ENCODE measurements at places on chromosomes 11 and 22.

GRCh38 chr11:3021125-3021524, 29.0 kb upstream of the NAP1L4 start:
- no peak for DNase-seq

GRCh38 chr11:38839071-38839470, 2241.0 kb upstream of the RAG2 start:
- no peak for DNase-seq

GRCh38 chr11:10303558-10304363, 1.1 kb upstream of the ADM start:
- no peak for DNase-seq

GRCh38 chr11:35579557-35580396, 38.5 kb upstream of the FJX1 start:
- DNase-seq: no peak

DNA sequence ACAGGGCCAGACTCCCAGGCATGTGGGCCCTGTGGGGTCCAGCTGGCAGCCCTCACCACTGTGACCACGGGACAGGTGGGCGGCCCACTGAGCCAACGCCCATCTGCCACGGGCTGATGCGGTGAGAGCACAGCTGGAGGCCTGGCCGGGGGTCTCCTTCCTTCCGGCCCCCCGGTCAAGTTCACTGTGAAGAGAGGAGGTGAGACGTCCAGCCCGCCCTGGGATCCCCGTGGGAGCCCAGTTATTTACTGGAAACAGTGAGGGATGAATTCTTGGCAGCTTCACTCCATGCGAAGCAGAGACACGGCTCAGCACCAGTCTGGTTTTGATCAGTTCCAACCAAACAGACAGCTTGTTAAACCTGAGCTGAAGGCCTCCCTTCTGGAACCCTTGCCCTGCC, 38.7 kb downstream of the WNT11 start:
- DNase-seq: no peak

- DNase-seq: peak; percentile 78
Observed at GRCh38 chr22:21657360-21658032, 8.3 kb upstream of the PPIL2 start.

DNA sequence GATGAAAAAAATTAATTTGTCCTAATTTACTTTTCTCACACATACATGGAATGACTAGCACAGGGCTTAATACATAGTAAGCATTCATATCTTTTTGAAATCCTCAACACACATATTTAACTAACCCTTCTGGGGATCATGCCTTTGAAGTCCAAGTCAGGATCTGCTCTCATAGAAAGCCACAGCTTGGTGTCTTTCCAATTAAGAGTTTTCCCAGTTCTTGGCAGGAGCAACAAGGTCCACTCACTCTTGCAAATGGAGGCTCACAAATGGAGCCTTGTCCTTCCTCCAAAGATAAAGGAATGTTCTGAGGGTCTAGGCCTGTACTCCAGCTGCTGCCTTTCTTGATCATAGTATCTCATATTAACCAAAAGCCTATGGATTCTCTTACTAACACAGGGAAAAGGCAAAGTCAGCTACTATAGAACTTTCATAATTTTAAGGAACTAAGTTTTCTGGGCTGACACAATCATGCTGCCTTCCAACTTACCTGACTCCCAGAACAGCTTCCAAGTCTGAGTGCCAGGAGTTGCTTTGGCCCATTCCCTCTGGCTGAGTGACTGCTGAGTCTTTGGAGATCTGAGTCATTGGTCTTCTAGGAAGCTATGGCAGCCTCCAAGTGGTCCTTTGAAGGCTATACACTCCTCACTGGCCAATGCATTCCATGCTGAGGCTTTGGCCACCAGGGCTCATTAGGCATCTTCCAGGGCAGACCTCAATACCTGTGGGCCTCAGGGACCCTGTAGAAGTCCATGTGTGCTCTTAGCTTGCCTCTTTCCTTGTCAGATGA, 25.8 kb upstream of the NUCB2 start:
- DNase-seq: no peak

DNA sequence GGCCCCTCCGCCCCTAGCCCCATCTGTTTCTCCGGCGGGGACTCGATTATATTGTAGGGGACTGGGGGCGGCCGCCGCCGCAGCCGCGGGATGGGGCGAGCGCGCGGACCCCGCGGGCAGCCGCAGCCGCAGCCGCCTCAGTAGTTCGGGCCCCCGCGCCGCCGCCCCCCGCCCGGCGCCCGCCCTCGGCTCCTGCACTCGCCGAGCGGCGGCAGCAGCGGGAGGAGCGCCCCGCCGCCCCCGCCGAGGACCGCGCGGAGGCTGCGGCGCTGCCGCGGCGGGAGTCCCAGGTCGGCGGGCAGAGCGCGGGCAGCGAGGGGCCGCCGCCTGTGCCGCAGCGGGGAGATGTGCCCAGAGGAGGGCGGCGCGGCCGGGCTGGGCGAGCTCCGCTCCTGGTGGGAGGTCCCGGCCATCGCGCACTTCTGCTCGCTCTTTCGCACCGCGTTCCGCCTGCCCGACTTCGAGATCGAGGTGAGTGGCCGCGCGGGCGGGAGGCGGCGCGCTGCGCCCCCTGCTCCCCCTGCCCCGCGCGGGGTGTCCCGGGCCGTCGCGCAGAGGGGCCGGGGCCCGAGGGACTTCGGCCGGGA, at the start of gene CECR2:
Gene CECR2 (plus strand): TSS at position 22 of the 587 bp plus-strand sequence. CDS start 324 bp downstream, at position 346.
- DNase-seq: peak; percentile 12

- DNase-seq: no peak
Observed at GRCh38 chr11:44437122-44437521, 127.2 kb upstream of the ALX4 start.

- no peak for DNase-seq
Observed at GRCh38 chr22:42617155-42617983, 2.7 kb upstream of the POLDIP3 start.

DNA sequence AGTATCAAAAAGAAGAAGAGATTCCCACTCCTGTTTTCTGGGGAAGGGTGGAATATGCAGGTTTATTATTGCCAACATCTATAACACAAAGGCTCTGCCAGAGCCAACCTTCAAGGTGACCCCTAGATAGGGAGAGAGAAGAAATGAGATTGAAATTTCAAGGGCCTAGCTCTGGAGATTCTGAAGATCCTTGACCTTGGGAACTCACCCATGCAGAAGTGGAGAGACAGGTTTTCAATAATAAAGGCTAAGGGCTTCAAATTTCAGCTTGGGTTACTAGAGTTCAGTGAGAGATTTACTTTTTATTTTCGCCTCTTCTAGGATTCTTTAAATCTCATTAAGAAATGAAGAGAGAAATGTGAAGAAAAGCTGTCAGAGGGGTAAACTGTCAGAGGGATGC, 98.4 kb downstream of the CD44 start:
- no peak for DNase-seq

DNA sequence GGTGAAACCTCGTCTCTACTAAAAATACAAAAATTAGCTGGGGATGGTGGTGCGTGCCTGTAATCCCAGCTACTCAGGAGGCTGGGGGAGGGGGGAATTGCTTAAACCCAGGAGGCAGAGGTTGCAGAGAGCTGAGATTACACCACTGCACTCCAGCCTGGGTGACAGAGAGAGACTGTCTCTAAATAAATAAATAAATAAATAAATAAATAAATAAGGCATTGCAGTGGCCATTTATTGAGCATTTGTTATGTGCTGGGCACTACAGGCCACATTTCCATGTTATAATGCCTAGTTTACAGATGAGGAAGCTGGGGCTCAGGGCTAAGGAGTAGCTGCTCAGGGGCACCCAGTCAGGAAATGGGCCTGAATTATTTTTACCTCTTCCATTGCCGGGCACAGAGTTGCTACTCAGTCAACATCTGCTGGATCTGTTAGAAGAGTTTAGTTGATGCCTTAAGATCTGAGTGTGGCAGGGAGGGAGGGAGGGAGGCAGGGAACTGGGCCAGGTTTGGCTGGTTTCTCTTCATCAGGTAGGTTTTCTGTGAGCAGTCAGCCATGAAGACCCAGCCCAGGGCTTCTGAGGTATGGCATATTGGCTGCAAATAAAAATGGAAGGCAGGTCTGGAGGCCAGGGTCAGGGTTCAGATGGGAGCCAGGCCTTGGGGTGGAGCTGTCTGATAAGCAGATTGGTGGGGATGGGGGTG, 5.6 kb downstream of the PVALB start:
- DNase-seq: no peak

All from activated T-cell treated with anti-CD3 and anti-CD28 coated beads for 48 hours (primary cell).